Putamen (tissue), 1 donor: ENCODE measurements at places on chromosomes 12 and 14.

DNA sequence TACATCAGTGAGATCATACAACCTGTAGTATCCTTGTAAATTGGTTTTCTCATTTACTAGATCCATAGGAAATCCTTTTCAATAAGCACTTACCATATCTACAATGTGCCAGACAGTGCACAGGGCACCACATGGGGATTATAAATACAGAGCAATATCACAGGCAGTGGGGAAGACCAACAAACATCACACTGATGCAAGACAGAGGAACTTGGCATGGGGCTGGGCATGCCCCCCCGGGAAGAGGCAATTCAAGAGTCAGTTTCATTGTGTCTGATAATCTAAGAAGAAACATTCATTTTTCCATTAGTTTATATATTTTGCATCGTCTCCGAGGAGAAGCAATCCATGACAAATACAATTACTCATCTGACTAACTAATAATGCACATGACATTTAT, 16.2 kb downstream of the NT5DC3 start:
- no peak for DNase-seq

- no peak for DNase-seq
Measured at GRCh38 chr12:131713349-131713748, 2.5 kb downstream of the SFSWAP start.

DNA sequence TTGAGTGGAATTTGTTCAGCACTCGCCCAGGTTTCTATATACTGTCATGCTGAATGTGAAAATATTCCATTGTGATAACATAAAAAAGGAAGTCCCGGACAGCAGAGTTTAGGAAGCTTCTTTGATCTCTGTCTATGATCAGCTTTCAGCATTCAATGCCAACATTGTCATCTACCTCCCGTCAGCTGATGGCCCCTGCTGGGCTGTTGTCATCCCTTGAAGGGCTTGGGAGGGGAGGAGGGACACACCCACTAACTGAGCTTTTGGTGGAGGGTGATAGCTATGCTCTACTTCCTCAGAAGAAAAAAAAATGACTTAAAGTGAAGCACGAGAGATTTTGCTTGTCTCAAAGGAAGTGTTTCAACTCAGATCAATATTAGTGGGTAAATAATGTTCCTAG, 4.7 kb upstream of the KRT77 start:
- no peak for DNase-seq

DNA sequence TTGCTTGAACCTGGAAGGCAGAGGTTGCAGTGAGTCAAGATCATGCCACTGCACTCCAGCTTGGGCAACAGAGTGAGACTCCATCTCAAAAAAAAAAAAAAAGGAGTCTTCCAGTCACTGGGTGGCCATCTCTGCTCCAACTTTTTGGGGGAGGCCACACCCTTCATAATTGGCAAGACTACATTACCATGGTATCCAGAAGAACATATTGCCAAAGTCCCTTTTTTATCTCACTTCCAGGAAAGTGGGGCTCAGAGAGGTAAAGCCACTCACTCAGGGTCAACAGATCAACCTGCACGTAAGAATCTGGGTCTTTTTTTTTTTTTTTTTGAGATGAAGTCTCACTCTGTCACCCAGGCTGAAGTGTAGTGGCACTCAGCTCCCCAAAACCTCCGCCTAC, 5.0 kb upstream of the CD63 start:
- DNase-seq, result no peak
